ENCODE measurements at places on chromosomes 11 and 22. TPM values are rescaled to one million over a fixed set of nuclear protein-coding genes. Genes with fewer than 3 reads are reported as not detected.

MUC15 gene
- total RNA-seq = 0.49 TPM

TIMM8B gene
- total RNA-seq = 113 TPM

SOX10 gene
- total RNA-seq = not detected

DNA sequence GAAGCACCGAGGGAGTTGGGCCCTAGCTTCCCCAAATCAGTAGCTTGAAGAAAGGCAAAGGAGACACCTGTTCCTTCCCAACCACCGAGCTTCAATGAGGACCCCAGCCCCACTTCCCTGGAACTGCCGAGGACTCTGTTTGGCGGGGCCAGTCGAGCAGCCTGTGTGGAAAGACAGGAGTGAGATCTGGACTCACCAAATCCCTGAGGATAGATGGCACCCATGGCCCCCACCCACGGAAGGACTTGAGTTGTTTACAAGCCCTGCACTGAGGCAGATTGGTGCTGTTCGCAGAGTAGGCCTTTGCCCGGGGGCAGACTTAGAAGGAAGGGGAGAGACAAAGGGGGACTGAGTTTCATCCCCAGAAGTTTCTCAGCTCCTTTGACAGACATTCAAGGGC, 64.6 kb downstream of the FEZ1 start:
- no peak for DNase-seq

DNA sequence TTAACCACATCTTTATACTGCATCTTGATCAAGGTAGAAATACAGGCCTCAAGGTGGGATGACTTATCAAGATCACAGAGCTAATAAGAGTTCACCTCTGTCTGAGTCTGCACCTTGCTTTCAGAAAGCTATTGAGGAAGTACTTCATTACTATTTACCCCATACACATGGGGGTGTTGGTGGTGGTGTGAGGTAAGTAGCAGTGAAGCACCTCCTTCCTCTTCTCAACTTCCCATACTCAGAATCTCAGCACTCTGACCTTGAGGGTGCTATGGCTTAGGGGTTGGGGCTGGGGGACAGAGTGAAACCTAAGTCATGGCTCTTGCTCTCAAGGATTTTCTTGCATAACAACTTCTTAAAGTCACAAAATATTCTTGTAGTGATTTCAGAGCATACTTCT, 56.9 kb downstream of the ME3 start:
- no peak for DNase-seq

DNA sequence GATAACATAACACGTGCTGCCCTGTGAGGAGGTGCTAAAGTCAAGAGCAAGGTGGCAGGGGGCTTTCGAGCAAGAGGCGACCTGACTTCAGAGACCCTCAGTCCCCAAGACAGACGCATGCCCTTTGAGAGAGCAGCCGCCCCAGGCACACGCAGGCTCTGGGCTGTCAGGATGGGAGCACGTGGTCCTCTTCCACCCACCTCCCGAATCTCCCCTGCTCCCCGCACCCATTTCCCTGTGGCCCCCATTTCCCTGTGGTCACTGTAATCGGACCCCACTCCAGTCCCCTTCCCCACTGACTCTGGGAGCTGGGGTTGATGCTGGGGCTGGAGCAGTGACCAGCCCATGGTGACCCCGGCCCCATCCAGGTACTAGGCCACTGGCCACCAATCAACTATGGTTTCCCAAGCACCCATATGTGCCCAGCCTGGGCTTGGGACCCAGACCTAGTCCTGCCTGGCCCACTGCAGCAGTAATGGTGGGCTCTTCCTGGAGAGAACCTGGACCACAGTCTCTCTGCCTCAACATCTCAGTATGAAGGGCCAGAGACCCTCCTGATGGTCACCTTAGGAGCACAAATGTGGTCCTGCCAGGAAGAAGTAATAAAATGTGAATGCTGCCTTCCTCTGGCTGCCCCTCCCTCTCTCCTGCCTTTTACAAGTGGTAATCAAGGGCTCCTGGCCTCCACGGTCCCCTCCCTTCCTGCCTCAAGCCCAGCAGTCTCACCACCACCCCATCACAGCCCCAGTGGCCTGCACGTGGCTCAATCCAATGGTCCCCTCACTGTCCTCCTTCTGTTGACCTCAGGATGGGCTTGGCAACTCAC, 39.0 kb downstream of the IGLL5 start:
- no peak for DNase-seq

DNA sequence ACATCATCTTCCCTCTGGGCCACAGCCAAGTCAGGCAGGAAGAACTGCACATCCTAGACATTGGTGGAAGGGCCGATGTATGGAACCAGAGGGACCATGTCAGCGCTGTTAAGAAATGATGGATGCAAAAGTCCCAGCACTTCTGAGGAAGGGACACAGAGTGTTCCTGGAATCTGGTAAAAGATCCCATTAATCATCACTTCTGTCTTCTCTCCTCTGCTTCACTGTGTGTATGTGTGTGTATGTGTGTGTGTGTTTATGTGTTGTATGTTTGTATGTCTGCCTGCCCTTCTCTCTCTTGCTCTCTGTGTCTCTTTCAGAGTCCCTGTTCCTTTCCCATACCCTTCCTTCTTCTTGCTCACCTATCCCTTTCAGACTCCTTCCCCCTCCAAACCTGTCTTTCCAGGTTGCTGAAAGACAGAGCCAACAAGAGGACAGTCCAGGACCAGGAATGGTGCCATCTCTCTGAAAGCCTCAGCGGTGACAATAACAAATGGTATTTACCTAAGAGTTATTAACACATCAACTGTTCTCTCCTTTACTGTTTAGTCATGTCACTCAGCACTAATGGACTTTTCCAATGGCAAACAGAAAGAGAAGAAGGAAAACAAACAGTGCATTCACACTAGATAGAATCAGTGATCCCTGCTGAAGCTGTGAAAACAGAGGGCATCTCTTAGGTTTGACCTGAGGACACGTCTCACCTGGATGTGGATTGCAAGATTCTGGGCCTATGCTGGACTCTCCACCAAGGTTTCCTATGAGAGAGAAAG, 47.1 kb downstream of the EHF start:
- DNase-seq = no peak

- no peak for DNase-seq
Observed at GRCh38 chr22:42842658-42843370, 14.3 kb downstream of the ARFGAP3 start.

DNA sequence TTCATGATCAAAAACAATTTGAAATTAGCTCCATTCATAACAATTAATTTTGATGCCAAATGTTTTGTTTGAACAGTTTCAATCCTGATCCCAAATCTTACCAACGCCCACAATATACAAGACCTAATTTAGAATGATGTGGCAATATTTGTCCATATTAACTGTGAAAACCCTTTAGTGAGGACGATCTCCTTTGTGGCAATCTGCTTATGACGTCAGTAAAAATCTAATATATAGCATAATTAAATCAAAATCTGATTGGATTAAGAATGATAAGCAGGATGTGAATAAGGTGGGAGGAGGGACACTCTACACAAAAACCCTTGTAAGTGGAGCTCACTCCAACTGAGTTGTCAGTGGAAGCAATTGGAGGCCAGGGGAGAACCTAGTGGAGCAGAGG, 11.9 kb upstream of the SLC5A4 start:
- DNase-seq = no peak

DNA sequence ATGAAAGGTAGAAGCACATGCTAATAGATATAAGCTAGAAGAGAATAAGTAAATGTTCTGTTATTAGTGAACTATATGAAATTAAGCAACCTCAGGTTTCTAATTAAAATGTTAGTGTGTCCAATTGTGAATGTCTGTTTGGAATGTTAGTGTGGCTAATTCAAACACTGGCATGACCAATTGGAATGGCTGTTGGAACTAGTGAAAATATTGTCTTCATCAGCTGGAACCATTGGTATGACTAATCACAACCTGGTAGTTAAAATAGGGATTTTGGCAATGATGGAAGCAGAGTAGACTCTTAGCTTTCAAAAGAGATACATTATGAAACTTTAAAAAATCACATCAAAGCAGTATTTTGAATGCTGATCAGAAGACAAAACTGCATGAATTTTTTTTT, 66.8 kb downstream of the CYB5R2 start:
- DNase-seq = no peak

DNA sequence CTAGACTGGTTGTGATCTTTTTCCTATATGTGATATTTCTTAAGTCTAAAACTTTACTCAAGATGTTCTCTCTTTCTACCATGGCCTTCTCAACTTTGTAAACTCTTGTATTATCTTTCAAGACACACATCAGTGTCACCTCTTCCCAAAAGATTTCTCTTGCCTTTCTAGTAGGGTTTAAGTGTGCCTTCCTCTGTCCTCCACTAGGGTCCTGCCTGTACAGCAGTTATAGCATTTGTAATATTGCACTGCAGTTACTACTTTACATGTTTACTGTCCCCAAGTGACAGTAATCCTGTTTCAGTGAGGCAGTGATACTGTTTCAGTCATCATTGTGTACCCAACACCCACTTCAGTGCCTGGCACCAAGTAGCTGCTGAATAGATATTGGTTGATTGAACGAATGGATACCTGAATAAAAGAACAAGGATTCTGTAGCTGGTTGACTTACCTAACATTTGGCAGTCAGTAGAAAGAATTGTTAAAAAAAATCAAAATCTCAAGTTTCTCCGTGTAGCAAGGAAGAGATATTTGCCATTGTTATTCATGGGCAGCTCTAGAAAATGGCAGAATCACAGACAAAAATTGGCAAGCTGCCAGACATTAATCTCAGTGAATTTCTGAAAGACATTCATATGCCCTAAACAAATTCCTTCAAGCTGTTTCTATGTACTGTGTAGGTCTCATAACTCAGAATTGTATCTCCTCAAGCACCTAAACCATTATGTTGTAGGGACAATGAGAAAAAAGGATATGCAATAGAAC, 79.4 kb downstream of the RBMXL2 start:
- DNase-seq = no peak

GRCh38 chr22:20011993-20012740, 4.5 kb downstream of the ARVCF start:
- no peak for DNase-seq

- no peak for DNase-seq
Observed at GRCh38 chr11:86514453-86514852, 139.8 kb downstream of the CCDC81 start.

DNA sequence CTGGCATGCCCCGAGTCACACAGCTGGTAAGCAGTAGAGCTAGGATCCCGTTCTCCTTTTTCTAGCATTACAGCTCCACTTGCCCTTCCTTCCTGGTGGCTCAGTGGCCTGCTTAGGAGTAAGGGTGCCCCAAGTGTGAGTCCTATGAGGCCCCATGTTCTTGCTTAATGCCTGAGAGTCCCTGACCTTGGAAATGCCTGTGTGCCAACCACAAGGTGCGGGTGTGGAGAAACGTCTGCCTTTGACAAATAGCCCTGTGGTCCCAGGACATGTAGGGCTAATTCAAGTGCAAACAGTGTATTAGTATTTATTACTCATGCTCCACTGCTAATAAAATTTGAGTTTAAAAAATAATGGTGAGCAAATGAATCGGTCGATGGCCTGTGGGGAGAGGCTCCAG, 18.4 kb downstream of the GRIK4 start:
- DNase-seq = no peak

DNA sequence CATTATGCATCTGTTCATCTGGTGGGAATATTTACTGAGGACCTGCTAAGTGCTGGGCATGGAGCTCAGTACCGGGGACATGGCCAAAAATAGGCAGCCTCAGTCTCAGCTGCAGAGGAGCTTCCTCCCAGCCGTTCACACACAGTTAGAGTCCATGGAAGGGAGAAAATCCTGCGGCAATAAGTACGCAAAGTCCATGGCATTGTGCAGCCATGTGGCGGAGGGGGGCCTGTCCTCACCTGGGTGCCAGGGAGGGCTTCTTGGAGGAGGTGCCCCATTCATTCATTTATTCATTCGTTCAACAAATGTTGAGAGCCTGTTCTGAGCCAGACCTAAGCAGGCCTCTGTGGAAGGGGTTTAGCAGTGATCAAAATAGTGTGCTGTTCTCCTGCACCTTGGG, 59.3 kb upstream of the ANO1 start:
- no peak for DNase-seq

DNA sequence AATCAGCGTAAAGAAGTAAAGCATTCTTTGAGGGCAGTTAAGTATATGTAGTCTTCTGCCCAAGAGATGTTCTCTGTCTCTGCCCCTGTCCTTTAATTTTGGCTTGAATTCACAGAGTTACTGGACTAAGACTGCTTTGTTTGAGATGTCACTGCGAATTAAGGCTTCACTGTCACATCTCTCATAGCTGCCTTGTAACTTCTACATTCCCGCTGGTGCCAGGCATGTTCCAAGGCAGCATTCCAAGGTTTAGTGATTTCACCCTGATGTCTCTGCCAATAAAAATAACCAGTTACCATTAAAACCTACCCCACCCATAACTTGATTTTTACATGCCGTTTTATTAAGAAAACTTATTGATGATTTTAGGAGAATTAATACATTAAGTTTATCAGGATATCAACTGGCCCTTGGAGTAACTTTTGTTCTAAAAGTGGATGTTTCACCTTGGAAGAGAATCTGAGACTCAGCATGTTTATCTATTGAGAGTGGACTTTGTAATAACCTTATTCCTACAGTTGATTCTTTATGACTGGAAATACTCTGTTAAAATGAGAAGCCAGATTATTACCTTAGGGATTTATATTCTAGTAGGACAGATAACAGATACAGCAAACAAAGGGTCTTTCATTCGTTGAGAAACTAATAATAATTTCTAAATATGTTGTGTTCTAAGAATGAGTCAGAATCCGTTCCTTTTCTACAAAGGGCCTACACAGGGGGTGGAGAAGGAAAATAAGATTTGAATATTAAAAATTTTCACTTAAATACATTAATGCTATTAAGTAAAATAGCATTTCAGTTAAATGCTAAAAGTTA, 110.2 kb downstream of the UVRAG start:
- no peak for DNase-seq

- no peak for DNase-seq
Observed at GRCh38 chr11:103940551-103940950, 95.9 kb upstream of the DDI1 start.

DNA sequence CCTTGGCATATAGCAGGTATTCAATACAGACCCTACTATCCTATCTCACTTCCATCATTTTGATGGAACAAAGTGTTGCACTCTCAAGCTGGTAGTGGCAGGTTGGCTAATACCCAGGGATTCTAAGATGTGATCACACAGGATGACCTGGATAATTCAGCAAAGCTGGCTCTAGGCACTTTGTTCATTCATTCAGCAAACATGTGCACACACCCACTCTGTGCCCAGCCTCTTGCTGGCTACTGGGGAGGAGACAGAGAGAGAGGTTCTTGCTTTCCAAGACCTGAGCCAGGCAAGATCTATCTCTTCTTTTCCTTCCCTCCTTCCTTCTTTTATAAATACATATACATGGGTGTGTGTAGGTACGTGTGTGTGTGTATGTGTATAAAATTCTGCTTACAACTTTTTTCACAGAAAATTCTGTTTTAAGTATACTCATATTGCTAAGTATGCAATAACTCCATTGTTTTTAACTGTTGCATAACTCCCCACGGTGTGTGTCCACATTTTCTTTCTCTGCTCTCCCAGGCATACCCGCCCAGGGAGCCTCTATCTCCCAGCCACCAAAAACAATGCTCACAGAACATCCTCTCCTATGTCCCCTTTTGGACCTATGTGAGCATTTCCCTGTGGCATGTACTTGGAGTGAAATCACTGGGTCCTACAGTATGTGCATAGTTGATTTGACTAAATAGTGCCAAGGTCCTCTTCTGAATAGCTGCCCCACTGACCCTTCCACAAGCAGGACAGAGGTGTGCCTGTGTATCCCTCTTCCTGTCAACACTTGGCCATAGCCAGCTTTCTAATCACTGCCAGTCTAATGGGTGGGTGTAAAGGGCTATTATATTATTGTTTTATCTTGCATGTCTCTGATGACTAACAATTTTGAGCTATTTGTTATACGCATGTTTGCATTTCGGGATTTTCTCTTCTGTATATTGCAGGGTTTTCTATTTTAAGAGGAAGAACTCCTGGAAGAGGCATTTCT, 27.5 kb downstream of the CLPB start:
- no peak for DNase-seq

GRCh38 chr11:127619946-127620345, 619.4 kb upstream of the KIRREL3 start:
- DNase-seq = no peak

All from K562 (cell line).